ENCODE measurements at places on chromosomes 5 and 9. TPM values are rescaled to one million over a fixed set of nuclear protein-coding genes. Genes with fewer than 3 reads are reported as not detected.

The IFNA21 gene
- not detected for total RNA-seq

The CXCL14 gene
- total RNA-seq, result not detected

The SGCD gene
- total RNA-seq, result not detected

- no peak for DNase-seq
Measured at GRCh38 chr5:177123789-177124485, 9.6 kb upstream of the NSD1 start.

DNA sequence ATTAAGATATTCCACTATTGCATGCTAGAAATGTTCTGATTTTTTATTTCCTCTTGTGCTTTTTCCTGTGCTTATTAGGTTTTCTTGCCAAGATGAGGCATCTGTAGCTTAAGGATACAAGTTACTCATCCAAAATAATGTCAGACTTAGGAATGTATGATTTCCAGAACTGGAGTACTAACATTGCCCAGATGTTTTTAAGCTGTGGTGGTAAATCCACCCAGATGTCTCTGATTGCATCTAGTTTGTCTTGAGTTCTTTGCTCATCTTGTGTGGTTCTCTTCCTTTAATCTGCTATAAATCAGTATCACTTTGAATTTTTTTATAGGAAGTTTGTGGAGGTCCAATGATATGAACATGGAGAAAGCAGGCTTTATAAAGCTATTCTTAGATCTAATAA, 337.5 kb upstream of the ZNF608 start:
- no peak for DNase-seq

DNA sequence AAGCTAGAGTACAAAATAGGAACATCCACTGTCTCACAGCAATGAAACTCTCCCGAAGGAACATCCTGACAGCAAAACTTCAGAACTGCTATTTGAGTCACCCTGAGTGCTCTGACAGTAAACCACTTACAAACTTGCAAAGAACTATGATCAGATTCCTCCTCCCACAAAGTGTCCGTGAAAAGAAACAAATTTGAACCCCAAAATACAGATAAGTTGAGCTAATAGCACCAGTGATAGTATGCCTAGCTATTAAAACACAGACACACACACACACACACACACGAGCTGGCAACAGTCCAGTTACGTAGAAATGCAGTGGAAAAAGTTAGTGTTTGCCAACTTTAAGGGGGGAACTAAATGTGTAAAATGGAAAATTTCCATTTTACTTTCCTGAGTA, 3.1 kb upstream of the GLIS3 start:
- DNase-seq, result no peak

- DNase-seq, result no peak
Measured at GRCh38 chr5:141586246-141586645, 32.6 kb downstream of the DIAPH1 start.

DNA sequence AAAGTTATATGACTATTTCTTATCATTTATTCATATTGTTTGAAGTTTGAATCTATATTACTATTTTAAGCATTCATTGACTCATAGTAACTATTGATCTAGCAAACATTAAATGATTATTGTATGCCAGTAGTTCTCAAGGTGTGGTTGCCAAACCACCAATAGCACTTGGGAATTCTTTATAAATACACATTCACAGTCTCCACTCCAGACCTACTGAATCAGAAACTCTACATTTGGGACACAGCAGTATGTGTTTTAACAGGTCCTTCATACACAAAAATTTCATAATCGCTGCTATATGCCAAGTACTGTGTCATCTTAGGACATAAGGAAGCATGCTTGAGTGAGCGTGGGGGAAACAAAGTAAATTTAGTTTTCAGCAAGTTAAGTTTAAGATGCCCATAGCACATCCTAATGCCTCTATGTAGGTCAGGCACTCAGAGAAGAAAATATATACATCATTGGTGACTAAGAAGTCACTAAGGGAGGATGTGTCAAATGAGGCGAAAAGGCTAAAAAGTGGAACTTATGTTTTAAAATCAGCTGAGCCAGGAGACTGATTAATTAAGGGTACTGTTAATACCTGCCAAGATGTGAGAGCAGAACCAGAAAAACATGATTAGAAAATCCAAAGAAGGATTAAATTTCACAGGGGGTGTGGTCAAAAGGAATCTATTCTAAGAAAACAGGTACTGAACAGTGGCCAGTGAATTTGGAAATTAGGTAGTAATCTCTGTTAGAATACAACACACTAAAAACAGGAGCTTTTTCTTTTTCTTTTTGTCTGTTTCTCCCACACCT, 340.8 kb downstream of the HCN1 start:
- no peak for DNase-seq

DNA sequence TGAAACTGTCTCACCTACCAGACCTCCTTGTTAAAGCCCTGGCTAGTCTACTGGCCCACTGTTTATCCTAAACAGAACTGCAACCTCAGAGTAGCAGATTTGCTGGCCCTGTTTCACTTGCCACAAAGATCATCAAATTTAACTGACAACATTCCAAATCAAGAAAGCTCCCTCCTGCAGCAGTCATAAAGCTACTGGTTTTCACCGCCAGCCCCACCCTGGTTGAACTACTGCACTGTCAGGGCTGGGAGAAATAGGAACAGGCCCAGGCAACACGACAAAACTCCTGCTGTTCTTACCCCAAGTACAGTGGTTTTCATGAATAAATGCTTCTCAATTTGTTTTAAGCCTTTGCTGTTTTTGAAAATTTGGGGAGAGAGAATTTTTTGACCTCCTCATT, 63.0 kb downstream of the NR6A1 start:
- no peak for DNase-seq

DNA sequence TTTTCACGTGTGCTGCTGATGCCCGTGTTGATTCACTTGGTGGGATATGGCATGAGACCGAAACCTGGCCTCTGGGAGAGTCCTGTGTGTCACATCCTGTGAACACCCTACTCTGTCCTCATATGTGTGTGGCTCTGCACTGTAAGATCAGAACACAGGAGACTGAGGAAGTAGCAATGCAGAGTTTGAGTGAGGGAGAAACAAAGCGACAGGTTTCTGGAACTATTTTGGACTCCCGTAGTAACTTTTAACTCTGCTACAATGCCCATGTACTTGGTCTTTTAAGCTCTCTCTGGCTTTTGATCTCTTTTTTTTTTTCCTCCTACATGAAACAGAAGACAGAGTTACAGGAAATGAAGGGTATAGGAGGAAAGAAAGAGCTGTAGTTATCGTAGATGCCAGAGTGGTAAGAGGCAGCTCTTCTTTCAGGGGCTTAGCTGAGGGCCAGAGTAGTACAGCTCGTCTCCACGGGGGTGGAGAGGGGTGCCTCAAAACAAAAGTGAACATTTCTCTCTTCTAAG, 26.6 kb downstream of the GRAMD2B start:
- DNase-seq, result peak; percentile 72
